ENCODE measurements at places on chromosomes 2 and 18.

- H3K36me3 ChIP-seq, result no peaks in the 10 kb centered on the region
- H3K4me1 ChIP-seq, result no peaks in the 10 kb centered on the region
- no peak overlapping the region for H3K27ac ChIP-seq
- no peak overlapping the region for H3K4me3 ChIP-seq
Observed at GRCh38 chr2:212330263-212330662, 208.3 kb downstream of the ERBB4 start.

DNA sequence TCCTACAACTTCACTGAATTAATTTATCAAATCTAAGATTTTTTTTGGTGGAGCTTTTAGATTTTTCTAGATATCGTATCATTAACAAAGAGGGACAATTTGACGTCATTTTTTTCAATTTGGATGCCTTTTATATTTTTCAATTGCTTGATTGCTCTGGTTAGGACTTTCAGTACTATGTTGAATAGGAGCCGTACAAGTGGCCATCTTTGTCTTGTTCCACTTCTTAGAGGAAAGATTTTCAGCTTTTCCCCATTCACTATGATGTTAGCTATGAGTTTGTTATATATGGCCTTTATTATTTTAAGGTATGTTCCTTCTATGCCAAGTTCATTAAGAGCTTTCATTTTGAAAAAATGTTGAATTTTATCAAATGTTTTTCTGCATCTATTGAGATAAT, 86.4 kb upstream of the MYCN start:
- H3K36me3 ChIP-seq, result no peaks in the 10 kb centered on the region
- no peak for DNase-seq
- H3K4me3 ChIP-seq, result no peak overlapping the region

DNA sequence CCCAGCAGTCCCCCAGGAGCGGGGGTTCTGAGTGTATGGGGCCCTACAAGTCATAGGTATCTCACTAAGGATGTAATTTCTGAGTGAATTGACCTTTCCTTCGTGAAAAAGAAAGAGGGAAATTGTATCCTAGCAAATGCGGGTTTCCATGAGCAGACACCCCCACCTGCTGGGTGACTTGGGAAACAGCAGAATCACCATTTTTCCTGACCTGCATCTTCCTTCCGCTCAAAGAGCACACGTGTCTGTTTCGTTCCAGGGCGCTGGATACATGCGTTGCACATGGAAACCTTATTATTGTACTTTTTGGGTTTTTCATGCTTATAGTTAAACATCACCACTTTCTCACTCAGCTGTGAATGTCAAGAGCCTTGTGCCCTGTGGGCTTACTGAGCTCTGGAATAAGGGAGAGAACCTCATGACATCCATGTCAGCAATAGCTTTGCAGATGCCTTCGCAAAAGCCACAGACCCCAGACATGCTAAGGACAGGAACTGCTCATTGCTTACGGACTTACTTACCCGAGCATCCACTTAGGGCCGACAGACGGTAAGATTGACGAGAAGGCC, 132.8 kb downstream of the TPO start:
- no peaks in the 10 kb centered on the region for H3K36me3 ChIP-seq

DNA sequence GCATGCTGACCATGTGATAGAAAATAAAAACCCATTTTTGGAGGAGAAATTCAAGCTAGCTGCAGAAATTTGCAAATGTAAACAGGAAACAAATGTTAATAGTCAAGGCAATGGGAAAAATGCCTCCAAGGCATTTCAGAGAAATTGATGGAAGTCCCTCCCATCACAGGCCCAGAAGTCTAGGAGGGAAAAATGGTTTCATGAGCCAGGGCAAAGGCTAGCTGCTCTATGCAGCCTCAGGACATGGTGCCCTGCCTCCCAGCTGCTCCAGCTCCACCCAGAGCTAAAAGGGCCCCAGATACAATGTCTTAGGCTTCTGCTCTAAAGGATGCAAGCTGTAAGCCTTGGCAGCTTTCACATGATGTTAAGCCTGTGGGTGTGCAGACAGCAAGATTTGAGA, 1419.4 kb upstream of the CELF4 start:
- no peak for DNase-seq
- H3K36me3 ChIP-seq, result no peaks in the 10 kb centered on the region
- no peak overlapping the region for H3K27ac ChIP-seq
- no peaks in the 10 kb centered on the region for H3K27me3 ChIP-seq
- H3K4me3 ChIP-seq, result no peak overlapping the region

GRCh38 chr2:43302182-43302960, 76.0 kb upstream of the ZFP36L2 start:
- H3K4me1 ChIP-seq, result peaks cover 4% of the 10 kb centered on the region
- no peak overlapping the region for H3K27ac ChIP-seq
- H3K4me3 ChIP-seq, result no peak overlapping the region

- DNase-seq, result no peak
- H3K4me3 ChIP-seq, result no peak overlapping the region
- no peaks in the 10 kb centered on the region for H3K36me3 ChIP-seq
Observed at GRCh38 chr2:134178138-134178877, 75.6 kb upstream of the MGAT5 start.

DNA sequence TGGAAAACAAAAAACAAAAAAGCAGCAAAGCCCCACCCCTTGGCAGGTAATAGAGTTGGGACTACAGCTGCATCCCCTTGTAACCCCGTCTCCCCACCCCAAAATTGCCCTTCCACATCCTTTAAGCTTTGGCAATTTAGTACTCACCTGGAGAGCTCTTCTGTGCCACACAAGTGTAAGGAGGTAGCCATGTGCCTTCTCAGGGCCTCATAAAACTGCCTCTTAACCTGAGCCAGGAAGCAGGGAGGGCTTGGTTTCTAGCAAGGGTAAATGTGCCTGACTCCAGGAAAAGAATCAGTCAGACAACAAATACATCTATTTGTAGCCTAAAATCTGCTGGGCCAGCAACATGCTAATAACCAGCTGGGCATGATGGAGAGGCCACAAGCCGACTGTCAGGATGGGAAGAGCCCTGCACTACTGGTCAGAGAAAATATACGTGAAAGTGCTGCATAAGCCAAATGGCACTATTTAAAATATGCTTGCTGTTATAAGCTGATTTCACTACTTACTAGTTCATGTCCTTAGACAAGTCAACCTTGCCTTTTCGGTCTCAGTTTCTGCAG, 46.3 kb downstream of the NOP58 start:
- H3K27me3 ChIP-seq, result no peaks in the 10 kb centered on the region
- no peak overlapping the region for H3K4me3 ChIP-seq
- H3K36me3 ChIP-seq, result peaks cover 23% of the 10 kb centered on the region
- no peak overlapping the region for H3K27ac ChIP-seq
- DNase-seq, result no peak

DNA sequence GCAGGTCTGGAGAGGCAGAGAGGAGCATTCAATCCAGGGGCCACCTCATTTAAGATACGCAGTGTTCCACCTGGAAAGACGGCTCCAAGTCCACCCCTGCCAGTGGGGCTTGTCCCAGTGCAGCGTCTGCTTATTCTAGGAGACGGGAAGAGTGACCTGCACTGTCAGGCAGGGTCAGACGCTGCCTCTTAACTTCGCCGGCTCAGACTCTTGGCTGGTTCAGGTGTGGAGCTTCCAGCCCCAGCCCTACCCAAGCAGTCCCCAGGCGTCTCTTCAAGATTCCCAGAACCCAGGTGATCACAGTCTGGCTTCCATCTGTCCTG, 208.5 kb downstream of the TFCP2L1 start:
- H3K4me3 ChIP-seq, result no peak overlapping the region
- H3K27ac ChIP-seq, result no peak overlapping the region
- no peaks in the 10 kb centered on the region for H3K36me3 ChIP-seq
- H3K27me3 ChIP-seq, result peaks cover 6% of the 10 kb centered on the region

DNA sequence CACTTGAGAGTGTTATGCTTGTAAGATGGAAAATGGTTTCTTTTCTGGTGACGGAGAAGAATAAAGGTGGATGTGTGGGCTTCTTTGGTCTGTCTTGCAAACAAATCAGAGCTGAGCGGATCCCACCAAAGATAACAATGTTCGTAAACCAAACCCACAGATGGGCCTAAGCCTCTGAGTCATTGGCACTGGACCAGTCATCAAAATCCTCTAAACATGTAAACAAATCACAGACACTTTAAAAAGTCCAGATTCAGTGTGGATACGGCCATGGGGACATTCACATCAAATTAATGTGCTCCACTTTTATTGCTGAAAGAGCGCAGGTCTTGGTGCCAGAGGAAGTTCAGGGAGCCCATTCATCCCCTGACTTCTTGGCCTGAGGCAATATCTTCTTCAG, 60.5 kb upstream of the TMEM200C start:
- DNase-seq, result no peak
- no peak overlapping the region for H3K4me3 ChIP-seq
- H3K27ac ChIP-seq, result no peak overlapping the region
- H3K36me3 ChIP-seq, result no peaks in the 10 kb centered on the region
- H3K27me3 ChIP-seq, result no peaks in the 10 kb centered on the region

DNA sequence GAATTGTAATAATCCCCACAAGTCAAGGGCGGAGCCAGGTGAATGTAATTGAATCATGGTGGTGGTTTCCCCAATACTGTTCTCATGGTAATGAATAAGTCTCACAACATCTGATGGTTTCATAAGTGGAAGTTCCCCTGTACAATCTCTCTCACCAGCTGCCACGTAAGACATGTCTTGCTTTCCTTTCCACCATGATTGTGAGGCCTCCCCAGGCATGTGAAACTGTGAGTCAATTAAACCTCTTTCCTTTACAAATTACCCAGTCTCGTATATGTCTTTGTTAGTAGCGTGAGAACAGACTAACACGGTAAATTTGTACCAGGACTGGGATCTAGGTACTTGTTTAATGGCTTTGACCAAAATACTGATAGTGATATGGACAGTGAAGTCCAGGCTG, 744.3 kb upstream of the REG3G start:
- no peaks in the 10 kb centered on the region for H3K27me3 ChIP-seq
- no peaks in the 10 kb centered on the region for H3K36me3 ChIP-seq
- no peaks in the 10 kb centered on the region for H3K4me1 ChIP-seq
- no peak overlapping the region for H3K4me3 ChIP-seq
- no peak overlapping the region for H3K27ac ChIP-seq

- H3K4me1 ChIP-seq, result no peaks in the 10 kb centered on the region
- H3K4me3 ChIP-seq, result no peak overlapping the region
- H3K27ac ChIP-seq, result no peak overlapping the region
- no peaks in the 10 kb centered on the region for H3K36me3 ChIP-seq
- DNase-seq, result no peak
- H3K27me3 ChIP-seq, result no peaks in the 10 kb centered on the region
Observed at GRCh38 chr2:241030883-241031282, 32.5 kb downstream of the SNED1 start.

GRCh38 chr2:230413479-230413878, 2.5 kb upstream of the SP100 start:
- no peak overlapping the region for H3K4me3 ChIP-seq
- no peak for DNase-seq
- peaks cover 23% of the 10 kb centered on the region for H3K4me1 ChIP-seq
- H3K27me3 ChIP-seq, result no peaks in the 10 kb centered on the region
- H3K27ac ChIP-seq, result no peak overlapping the region

DNA sequence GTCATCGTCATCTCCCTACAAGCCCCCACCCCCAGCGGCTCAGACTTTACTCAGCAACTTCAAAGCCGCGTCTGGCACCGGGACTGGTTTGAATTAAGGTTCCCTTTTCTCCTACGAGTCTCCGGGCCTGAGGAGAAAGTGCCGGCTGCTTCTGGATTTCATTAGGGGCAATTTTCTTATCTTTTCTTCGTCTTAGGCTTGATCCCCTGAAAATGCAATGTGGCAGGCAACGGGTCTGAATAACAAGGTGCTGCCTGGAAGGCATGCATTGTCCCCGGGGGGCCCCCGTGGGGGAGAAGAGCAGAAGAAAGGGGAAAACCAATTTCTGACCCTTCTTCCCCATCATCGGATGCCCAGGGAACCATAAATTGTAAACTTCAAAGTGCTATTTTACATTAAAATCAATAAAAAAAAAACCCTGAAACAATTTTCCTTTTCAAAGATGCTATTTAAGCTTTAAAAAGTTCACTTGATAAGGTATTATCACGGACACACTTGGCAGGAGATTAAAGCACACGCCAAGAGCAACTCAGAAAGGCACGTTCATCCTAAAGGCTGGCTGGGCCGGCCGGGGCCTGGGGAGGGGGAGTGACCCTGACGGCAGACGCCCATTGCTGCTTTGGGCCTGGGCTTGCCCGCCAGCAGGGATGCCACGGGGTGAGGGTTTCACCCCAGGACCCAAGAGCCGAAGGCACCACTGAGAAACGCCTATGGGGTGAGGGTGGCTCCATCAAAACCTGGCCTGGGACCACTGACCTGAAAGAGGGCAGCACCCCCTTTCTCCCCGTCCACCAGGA, 230.4 kb downstream of the TWIST2 start:
- no peak overlapping the region for H3K4me3 ChIP-seq
- H3K27ac ChIP-seq, result no peak overlapping the region
- no peak for DNase-seq
- H3K4me1 ChIP-seq, result no peaks in the 10 kb centered on the region
- H3K36me3 ChIP-seq, result 0 out of 3 replicates have a peak, but pooled peaks cover 2% of the 10 kb centered on the region

All from K562 (cell line).